Activated naive CD8-positive, alpha-beta T cell treated with anti-CD3 and anti-CD28 coated beads, Interleukin-2, amount 10 ng/mL, durations not matched to agents 7 days and 5 days (primary cell): ENCODE measurements at places on chromosomes 6 and 20. TPM values are rescaled to one million over a fixed set of nuclear protein-coding genes. Genes with fewer than 3 reads are reported as not detected.

The C2 gene
- total RNA-seq = 2.1 TPM

The GABRR1 gene
- total RNA-seq = not detected

The BTN1A1 gene
- total RNA-seq = 0.11 TPM

The TMC2 gene
- total RNA-seq = not detected

The NKAPL gene
- total RNA-seq = not detected

The CDH22 gene
- not detected for total RNA-seq

The TRERF1 gene
- total RNA-seq = 21.4 TPM

The PLAGL2 gene
- total RNA-seq = 20.8 TPM

The SLC13A3 gene
- total RNA-seq = 0.30 TPM

The COL11A2 gene
- 1.1 TPM for total RNA-seq

The MCCD1 gene
- total RNA-seq = not detected
